Activated T-helper 1 cell treated with anti-CD3 and anti-CD28 coated beads, Interleukin-2, amount 50 U/mL, for 16 hours (primary cell): ENCODE measurements at places on chromosomes 1 and 21.

- no peak for DNase-seq
Observed at GRCh38 chr21:45301521-45302081, 13.9 kb upstream of the POFUT2 start.

- no peak for DNase-seq
Observed at GRCh38 chr1:174682419-174683008, 234.8 kb downstream of the GPR52 start.

DNA sequence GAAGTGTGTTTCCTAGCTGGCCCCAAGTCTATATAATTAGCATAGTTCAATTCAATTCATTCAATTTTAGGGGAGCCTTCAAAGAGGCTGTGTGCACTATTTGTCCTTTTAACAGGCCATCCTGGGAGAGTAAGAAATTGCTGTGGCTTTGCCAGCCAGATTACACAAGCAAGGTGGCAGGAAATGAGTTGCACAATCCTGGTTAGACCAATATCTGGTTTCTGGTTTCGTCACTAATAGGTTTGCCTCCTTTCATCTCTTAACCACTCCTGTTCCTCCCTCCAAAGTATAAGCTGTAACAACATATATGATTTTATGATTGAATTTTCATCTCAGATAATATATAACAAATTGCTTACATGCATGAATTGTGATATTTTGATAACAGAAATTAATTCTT is 84.1 kb upstream of the NEGR1 start:
- DNase-seq, result no peak

- no peak for DNase-seq
Observed at GRCh38 chr1:179128520-179128919, 46.6 kb downstream of the TOR3A start.

- no peak for DNase-seq
Observed at GRCh38 chr1:214199585-214199984, 81.4 kb upstream of the SMYD2 start.

DNA sequence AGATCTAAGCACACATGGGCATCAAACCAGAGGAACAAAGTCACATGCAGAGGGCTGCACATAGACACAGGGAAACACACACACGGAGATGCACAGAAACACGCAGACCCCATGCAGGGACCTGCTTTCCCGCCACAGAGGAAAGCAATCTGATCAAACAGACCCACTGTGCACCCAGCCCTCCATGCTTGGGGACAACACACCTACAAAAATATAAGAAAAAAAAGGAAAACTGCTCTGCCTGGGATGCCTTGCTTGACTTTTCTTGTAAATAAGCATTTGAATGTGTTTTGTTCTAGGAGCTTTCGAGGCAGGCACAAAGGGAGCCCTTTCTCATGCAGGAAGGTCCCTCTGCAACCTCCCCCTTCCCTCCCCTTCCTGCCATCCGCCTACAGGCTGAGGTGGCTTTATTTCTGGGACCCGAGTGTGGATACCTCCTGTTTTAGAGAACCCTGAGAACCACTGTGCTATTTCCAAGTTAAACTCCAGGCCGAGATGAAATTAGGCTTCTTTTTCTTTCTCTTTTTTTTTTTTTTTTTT is 3.5 kb upstream of the ICMT start:
- no peak for DNase-seq

DNA sequence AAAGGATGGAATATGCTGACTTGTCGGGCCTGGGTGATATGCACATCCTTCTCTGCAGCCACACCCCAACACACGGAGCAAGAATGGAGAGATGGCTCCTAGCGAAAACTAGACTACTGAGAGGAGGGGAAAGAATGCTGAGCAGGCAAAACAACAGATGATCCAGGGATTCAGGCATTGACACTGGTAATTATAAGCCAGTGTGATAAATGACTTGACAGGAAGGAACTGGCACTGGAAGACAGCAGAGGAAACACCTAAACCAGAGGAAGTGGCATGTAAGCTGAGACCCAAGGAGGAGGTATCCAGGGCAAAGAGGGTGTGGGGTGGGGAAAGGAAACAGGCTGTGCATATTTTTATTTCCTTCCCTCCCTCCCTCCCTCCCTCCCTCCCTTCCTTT is 31.7 kb upstream of the KHDRBS1 start:
- no peak for DNase-seq

DNA sequence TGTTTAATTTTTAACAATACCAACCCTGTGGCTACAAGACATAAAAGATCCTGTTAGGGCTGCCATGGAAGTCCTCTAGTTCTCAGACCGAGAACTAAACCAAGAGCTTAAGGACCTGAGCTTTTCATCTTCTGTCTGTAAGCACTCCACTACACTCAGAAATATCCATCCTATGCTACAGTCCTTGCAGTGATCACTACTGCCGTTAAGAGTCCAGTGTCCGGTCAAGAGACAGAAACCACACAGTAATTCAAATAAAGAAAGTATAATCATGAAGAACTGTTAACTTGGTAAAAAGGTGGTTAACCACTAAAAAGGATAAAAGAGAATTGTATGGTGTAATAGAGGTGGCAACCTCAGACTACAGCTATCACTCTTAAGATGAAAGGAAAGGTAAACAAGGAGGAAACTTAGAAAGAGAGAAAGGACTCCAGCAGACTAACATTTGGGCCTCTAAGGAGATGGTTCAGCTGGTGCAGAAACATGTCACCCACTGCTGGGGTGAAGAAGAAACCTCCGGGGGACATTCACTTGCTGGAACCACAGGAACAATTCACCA is 22.1 kb upstream of the PRDX6 start:
- DNase-seq, result no peak

DNA sequence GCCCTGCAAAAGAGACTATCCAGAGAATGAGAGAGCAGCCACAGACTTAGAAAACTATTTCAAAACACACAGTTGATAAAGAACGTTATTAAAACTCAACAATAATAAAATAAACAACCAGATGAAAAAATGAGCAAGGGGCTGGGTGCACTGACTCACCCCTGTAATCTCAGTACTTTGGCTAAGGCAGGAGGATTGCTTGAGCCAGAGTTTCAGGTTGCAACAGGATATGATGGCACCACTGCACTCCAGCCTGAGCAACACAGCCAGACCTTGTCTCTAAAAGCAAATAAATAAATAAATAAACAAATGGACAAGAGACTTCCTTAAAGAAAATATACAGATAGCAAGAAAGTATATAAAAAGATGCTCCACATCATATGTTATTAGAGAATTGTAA is 144.6 kb downstream of the LRRIQ3 start:
- no peak for DNase-seq

DNA sequence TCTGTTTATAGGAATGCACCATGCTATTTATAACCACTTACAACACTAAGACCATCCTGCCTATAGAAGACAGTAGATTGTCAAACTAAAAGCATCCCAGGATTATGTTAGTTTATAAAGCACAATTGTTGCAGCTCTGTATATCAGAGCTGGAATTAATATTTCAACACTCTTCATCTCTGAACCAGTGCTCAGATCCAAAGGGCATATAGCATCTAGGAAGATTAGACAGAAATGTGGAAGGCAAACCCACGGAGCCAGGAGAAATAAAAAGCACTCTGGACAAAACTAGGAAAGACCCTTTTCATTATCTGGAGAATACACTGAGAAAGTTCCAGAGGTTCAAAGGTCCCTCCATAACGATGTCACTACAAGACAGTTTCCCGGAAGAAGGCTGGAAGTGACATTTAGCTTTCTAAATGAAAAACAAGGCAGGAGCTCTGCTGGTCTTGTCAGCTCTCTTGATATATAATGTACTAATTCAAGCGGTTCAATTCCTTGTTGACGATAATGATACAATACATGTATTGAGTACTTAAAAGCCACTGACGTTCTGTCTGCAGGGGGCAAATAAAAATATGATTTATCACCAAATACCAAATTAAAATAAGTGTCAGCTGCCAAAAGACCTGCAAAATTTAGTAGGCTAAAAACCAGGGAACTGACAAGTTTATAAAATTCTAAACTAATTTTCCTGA is 91.8 kb upstream of the BCL10 start:
- DNase-seq, result no peak

GRCh38 chr1:198657550-198658064 is 18.8 kb downstream of the PTPRC start:
- no peak for DNase-seq

DNA sequence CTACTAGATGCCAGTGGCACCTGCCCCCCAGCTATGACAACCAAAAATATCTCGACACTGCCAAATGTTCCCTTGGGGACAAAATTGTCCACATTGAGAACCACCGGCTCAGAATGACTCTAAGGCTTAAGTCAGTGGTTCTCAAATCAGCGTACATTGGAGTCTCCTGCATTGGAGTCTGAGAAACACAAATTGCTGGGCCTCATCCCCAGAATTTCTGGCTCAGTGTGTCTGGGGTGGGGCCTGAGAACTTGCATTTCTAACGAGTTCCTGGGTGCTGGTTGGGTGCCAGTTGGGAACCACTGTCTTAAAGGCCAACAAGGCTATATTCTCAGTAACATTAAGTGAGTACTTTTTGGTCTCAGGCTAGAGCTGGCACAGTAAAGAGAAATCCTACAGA is 77.7 kb upstream of the GADD45A start:
- DNase-seq, result no peak
